ENCODE measurements at places on chromosomes 7 and 10.

DNA sequence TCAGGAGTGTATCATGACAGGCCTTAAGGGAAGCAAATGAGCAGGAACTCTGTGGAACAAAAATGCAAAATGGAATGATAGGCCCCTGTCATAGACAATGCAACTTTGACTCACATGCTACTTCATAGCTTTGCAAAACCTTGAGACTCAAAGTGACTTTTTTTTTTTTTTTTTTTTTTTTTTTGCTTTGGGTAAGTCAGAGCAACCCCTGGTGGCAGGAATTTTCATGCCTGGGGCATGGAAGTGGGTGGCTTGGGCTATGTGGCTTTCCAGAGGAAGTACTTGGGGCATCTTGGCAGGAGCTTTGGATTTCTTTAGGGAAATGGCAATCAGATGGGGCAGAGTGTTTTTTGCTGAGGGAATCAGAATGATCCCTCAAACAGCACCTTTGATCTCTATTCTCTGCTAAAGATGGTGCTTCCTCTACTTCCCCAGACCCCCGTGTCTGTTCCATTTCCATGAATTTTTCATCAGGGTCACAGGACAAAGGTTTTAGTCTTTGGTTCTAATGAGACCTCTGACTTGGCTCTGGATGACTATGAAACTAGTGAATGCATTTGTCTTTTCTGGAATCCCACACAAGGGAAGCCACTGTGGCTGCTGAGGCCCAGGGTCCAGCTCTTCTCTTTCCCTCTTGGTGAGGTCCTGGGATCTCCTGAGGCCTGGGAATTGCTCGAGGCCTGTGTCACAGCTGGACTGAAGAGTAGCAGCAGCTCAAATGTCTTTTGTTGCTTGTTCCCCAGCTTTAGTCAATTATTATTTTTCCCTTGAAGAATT lies 62.8 kb downstream of the TACC2 start:
- peak; percentile 60 for DNase-seq

DNA sequence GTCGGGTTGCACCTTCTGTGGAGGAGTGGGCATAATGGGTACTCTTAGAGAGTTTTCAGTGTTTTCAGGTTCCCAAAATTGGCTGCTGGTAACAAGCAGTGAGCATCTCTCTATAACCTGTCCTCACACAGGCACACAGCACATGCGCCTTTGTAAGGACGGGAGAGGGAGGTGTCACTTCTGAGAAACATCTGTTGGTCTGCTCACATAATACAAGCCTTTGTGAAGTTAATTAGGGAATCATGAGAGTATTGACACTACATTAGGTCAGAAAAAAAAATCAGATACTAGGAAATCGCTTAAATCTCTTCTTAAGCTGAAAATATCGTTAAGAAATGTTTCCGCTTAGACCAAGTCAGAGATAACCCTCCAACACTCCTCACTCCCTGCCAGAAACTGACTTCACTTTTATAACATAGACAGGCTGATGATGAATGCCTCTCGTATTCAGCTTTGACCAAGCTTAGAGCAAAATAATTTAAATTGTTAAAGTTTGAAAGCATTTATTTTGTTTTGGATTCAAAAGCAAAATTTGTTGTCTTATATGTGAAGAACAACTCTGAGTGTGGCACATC lies 769.7 kb downstream of the TNS3 start:
- DNase-seq: no peak

DNA sequence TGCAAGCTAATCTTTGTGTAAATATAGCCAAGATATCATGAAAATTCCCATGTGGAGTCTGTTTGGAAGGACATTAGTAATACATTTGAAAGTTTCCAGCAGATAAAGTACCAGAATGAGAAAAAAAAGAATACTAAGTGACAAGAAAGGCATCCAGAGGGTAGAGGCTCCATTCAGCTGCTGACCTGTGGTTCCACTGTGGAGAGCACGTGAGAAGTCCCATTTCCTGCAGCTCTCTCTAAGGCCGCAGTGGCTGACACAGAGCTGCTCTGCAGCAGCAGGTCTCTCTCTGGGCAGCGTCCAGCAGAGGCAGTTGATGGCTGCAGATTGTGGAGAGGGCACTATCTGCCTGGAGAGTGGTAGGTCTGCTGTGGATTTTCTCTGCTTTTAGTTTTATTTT lies 100.1 kb upstream of the TMEM72 start:
- no peak for DNase-seq

GRCh38 chr10:117619707-117620405 lies 77.3 kb downstream of the EMX2 start:
- DNase-seq: no peak

GRCh38 chr7:68213838-68214237 lies 1217.2 kb downstream of the TYW1 start:
- DNase-seq: no peak

DNA sequence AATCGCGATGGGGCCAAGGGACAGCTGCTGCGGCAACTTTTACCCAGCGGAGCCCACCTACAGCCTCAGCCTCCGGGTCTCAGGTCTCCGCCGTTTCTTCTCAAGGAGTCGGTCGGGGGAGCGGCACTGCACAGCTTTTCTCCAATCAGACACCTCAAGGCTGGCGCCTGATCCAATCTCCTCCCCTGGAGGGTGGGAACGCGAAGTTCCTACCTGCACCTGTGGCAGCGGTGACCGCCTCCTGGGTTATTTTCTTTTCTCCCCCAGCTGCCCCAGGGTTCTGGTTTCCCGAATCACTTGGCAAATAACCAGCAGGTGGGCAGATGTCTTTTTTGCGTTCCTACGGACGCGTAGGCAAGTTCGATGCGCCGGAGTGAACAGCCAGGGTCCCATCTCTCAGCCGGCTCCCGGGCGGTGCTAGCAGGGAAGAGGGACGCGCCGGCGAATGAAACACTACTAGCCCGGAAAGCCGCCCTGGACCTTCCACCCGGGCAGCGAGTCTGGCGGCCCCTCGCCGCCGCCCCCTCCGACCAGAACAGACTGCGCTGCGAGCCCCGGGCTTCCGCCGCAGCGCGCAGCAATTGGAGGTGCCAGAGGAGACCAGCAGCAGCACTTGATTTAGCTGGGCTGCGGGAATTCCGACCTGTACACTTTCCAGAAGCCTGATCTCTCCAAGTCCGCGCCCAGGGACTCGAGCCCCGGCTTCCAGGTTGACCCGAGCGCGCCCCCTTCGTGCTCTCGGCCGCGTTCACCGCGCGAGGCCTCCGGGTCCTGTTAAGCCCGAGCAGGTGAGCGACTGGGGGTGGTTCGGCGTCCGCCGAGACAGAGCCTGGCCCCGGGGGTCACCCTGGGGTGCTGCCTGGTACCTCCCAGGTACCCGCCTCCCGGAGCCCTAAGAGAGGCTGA lies at the start of gene PRR15:
Gene PRR15, plus strand, starts transcription at position 246 of the 906 bp plus-strand sequence. CDS start 2,495 bp downstream, outside the sequence.
- peak; percentile 43 for DNase-seq
